Activated T-helper 1 cell treated with Interleukin-2 at 50 U/mL for 16 hours (primary cell): ENCODE measurements at places on chromosomes 3 and 15.

DNA sequence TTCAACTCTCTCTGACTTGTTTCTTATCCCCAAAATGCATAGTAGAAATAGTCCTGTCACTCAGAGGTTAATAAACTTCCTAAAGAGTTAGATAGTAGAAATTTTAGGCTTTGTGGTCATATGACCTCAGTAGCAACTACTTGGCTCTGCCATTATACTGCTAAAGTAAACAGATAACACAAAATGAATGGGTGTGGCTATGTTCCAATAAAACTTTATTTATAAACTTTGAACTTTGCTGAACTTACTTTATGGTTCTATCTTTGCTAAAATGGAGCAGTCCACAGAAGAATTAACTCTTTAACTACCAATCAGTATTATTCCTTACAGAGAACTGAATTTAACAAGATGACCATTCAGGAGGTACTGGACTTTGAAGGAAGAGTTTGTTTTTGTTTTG is 393.6 kb upstream of the CDIN1 start:
- DNase-seq = no peak

- no peak for DNase-seq
These were observed 155.3 kb upstream of the MBNL1 start for GRCh38 chr3:152113413-152113812.

GRCh38 chr3:43185274-43185982 is 79.5 kb upstream of the POMGNT2 start:
- no peak for DNase-seq

GRCh38 chr3:136891934-136892855 is 30.2 kb downstream of the NCK1 start:
- no peak for DNase-seq

DNA sequence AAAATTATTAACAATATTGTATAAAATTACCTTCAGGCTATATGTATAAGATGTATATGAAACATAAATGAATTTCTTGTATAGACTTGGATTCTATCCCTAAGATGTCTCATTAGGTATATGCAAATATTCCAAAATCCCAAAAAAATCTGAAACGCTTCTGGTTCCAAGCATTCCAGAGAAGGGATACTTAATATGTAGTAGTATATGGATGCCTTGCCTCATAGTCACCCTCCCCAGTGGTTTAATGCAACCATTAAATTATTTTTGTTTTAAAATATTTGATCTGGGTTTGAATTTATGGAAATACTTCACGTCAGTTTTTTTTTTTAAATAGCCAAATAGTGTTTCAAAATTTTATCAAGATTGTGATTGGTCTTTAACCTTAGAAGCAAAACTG is 27.2 kb downstream of the PLCL2 start:
- no peak for DNase-seq

- no peak for DNase-seq
These were observed 4.8 kb downstream of the GNB4 start for GRCh38 chr3:179446501-179446900.

GRCh38 chr15:55588070-55588814 is at the start of gene PYGO1:
PYGO1 (minus strand) TSS chr15:55588345; CDS start chr15:55587883, 462 bp downstream.
- DNase-seq = no peak

- no peak for DNase-seq
These were observed 5.1 kb downstream of the NECTIN3 start for GRCh38 chr3:111076732-111077131.

GRCh38 chr15:100832149-100832942 is 47.3 kb upstream of the ALDH1A3 start:
- DNase-seq = no peak

DNA sequence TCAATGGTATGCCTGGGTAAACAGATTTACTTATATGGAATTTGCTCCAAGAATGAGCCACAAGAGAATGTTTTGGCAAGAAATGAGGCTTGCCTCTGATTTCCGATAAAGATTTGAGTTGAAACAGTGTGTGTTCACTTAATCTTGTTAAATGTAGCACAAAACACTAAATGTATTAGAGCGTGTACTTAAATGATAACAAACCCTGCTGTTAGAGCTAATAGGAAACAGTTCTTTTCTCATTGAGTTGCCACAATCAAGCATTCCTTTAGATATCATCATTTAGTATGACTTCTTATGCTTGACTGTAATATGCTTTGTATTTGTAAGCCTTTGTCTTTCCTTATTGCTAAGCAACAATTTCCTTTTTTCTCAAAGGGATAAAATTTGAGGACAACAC is 353.6 kb upstream of the ZNF717 start:
- DNase-seq = no peak

DNA sequence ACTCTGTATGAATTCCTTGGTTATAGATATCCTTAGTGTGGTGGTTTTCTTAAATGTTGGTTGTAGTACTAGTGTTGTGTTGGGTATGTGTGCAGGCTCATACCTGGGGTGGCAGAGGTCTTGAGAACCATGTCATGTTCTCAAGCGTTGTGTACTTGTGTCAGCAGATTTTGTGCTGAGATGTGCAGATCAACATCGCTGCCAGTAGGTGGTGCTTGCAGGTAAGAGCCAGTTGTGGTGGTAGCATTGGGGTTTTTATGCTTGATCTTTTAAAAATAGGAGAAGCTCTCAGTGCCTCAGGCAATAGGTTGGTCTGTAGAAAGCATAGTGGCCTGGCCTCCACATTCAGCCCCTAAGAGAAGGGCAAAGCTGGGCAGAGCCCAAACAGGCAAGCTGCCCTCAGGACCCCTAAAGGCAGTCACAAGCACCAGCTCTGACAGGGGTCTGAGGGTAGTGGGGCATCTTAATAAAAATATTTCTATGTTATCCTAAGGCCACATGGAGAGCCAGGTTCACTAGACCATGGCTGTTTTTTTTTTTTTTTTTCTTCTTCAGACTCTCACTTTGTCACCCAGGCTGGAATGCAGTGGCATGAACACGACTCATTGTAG is 164.0 kb downstream of the IL20RB start:
- DNase-seq = no peak

- DNase-seq = no peak
These were observed 65.9 kb upstream of the ARHGEF3 start for GRCh38 chr3:56867671-56868070.

GRCh38 chr15:65773386-65774111 is 18.5 kb downstream of the DENND4A start:
- no peak for DNase-seq
